ENCODE measurements at places on chromosomes 3 and 15.

- no peak for DNase-seq
Measured at GRCh38 chr15:76991048-76991447, 3.9 kb upstream of the PSTPIP1 start.

- no peak for DNase-seq
Measured at GRCh38 chr3:48459331-48459730, 12.8 kb downstream of the ATRIP start.

DNA sequence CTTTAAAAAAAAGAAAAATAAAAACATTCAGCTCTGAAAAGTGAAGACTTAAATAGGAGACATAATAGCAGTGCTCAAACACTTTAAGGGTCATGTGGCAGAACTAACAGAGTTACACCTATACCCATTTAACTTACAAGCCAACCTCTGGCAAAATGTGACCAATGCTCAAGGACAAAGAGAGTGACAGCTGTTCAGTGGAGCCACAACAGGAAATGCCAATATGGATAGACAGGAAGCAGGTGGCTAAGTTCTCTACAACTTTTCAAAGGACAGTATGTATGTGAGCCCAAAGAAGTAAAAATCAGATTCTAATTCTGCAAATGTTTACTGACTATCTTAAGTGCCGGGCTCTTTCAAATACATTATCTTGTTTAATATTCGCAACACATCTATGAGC, 3.4 kb downstream of the TMCC1 start:
- no peak for DNase-seq

DNA sequence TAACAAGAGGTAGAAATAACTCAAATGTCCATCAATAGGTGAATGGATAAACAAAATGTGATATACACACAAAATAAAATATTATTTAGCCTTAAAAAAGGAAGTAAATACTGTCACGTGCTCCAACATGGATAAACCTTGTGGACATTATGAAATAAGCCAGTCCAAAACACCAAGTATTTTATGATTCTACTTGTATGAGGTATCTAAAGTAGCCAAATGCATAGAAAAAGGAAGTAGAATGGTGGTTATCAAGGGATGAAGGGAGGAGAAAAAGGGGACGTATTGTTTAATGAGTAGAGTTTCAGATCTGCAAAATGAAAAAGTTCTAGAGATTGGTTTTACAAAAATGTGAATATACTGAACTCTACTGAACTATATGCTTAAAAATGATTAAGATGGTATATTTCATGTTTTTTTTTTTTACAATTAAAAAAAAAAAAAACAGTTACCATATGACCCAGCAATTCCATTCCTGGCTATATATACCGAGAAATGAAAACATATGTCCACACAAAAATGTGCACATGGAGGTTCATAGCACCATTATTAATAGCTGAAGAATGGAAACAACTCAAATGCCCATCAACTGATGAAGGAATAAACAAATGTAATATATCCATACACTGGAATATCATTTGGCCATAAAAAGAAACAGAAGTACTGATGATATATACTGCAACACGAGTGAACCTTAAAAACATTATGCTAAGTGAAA, 29.1 kb upstream of the MAP6D1 start:
- DNase-seq, result no peak

DNA sequence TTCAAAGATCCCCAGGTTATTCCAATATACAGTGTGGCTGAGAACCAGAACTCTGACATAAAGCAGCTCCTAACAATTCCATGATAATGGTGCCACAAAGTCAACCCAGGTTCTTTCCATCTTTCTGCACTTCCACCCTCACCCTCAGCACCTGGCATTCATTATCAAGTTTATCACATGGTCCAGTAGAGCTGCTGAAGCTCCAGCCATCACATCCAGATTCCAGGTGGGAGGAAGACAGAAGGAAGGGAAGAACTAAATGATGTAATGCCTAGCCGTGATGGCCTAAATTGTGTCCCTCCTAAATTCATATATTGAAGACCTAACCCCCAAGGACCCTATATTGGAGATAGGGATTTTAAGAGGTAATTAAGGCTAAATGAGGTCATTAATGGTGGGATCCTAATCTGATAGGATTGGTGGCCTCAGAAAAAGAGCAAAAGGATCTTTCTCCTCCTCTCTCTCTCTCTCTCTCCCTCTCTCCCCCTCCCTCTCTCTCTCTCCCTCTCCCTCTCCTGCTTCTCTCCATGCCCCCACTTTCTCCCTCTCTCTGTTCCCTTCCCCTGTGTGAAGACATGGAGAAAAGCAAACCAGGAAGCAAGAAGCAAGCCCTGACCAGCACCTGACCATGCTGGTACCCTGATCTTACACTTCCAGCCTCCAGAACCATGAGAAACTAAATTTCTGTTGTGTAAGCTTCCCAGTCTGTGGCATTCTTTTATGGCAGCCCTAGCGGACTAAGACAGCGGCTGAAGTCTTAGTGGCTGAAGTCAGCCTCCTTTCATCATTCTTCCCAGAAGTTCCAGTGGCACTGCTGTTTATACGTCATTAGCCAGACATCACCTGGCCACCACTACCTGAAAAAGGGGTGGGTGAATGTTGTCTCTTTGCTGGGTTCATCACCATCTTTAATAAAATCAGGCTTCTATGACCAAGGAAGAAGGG, 369.7 kb upstream of the PROK2 start:
- DNase-seq, result no peak

- no peak for DNase-seq
Measured at GRCh38 chr15:101233651-101234280, 18.1 kb downstream of the CHSY1 start.

Data from occipital lobe (tissue), 3 donors.